ENCODE measurements at places on chromosomes 13 and 19.

DNA sequence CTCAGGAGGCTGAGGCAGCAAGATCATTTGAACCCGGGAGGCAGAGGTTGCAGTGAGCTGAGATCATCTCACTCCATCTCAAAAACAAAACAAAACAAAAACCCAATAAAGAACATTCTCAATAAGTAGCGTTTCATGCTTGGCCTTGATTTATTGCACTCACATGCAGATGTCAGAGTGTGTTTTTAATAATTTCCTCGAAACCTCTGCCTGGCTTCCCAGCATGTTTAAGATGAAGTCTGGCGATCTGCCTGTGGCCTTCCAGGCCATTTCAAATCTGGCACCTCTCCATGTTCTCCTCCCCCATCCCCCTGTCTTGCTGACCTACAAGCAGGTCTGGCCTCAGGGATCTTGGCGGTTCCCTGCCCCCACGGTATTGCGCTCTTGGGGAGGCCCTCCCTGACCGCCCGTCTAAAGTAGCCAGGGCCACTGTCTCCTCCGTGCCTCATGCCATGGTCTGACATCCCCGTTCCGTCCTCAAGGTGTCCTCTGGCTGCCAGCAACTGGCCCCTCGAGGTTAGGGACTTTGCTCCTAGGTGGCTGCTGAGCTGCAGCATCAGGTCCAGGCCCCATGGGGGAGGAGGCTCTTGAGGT lies 1.6 kb downstream of the WDR88 start:
- no peak for DNase-seq

DNA sequence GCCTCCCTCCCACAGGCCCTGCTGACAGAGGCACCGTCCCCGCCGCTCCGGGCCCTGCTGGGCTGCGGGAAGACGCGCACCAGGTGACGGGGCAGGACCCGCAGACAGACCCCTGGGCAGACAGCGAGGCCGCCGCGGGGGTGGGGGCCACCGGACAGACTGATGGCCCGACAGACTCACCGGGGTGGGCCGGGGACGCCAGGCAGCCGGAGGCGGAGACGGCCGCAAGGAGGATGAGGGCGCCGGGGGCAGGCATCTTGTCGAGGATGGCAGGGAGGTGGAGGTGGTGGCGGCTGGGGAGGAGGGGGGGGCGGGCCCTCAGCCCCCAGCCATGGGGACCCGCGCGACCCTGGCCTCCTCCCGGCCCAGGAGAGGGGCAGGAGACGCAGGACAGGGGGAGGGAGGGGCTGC lies 309 bp downstream of the LMTK3 start:
- no peak for DNase-seq

GRCh38 chr19:21321996-21322395 lies 7.2 kb downstream of the ZNF708 start:
- DNase-seq: no peak

DNA sequence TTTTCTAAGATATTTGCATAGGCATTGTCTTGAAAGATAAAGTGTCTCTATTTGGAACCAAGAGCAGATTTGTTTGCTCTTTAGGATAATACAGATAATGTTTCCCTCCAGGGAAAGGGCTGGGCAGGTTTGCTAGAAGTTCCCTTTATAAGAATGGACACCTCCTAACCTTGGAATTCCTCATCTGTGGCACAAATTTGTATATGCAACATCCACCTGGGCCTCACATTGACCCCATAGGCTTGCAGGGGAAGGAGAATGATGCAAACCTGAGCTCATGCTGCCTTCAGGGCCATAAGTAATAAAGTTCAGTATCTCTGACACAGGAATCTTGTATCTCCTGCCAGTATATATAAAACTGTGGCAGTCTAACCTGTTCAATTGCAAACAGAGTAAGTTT lies 508.4 kb upstream of the MIR17HG start:
- DNase-seq: no peak

GRCh38 chr19:13920940-13921747 lies 15.1 kb downstream of the CC2D1A start:
- DNase-seq: peak; percentile 6

GRCh38 chr13:95124959-95125358 lies 176.3 kb downstream of the ABCC4 start:
- no peak for DNase-seq

- DNase-seq: no peak
Measured at GRCh38 chr13:86579662-86580061, 780.4 kb upstream of the SLITRK6 start.

DNA sequence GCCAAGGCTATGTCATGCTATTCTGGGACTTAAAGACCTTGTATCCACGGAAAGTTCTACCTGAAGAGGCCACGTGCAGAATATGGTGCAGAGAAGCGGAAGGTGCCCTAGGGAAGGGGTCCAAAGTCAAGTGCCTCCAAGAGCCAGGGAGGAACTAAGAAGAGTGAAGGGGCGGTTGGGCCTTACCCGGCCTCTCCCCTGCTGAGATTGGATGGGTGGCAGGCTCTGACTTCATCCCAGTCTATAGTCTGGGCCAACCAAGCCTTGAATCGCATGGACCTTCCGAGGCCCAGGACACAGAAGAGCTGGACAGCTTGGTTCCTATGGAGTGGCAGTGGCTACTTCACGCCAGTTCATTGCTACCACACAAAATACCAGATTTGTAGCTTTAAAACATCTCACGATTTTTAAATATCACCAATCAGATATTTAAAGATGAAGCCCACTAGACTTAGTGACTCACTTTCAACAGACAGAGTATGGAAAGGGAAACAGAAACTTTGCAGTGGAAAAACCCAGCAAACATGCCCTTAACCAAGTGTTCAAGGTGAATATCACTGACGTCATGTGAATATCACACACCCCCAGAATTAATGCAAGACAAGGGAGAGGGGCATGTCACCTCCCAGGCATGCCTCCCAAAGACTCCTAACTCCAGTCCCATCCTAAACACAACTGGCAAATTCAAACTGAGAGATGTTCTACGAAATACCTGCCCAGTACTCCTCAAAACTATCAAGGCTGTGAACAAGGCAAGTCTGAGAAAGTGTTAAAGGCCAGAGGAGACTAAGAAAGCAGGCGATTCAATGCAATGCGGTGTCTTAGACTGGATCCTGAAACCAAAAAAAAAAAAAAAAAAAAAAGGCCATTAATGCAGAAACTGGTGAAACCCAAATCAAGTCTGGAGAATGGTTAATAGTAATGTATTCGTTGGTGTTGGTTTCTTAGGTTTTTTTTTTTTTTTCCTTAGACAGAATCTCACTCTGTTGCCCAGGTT lies 10.2 kb downstream of the C19orf12 start:
- DNase-seq: no peak

- no peak for DNase-seq
Measured at GRCh38 chr13:63297163-63297562, 1881.5 kb upstream of the PCDH20 start.

DNA sequence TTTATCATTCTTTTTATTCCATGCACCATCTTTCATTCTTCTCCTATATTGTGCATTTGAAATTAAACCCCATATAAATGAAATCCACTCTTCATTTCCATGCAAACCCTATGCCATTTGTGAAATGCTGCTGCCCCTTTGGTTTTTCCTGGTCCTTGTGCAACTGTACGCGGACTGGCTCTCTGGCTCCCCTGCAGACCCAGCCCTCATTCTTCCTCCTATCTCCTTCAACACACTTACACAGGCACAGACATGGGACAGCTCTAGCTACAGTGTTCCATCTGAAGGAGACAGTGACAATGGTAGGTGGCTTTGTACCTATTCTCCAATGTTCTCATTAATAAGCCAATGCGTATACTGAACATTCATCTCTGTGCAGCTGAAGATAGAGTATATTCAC lies 81.6 kb downstream of the ESD start:
- DNase-seq: no peak

DNA sequence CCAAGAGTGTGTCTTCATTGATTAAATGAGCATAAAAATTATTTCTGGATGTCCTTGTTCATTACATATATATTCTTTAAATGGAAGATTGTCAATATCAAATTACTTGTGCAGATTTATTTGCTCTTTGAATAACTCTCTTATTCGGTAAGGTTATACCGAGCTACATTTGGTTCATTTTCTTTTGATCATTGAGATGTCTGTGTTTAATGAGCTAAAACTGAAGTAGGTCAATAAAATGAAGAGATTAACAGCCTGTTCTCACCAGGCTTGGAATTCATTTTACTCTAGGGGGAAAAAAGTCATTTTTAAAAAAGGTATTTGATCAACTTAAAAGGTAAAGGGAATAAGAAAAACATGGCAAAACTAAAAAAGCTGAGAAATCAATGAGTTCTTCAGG lies 10.6 kb downstream of the GPC5 start:
- no peak for DNase-seq

- no peak for DNase-seq
Measured at GRCh38 chr13:26074706-26075105, 22.9 kb upstream of the SHISA2 start.

GRCh38 chr13:101417043-101417406 lies 717 bp upstream of the NALCN start:
- DNase-seq: no peak

- no peak for DNase-seq
Measured at GRCh38 chr19:58010507-58010906, 7.9 kb upstream of the ZNF606 start.

- no peak for DNase-seq
Measured at GRCh38 chr19:43811837-43812236, 9.6 kb upstream of the LYPD5 start.

DNA sequence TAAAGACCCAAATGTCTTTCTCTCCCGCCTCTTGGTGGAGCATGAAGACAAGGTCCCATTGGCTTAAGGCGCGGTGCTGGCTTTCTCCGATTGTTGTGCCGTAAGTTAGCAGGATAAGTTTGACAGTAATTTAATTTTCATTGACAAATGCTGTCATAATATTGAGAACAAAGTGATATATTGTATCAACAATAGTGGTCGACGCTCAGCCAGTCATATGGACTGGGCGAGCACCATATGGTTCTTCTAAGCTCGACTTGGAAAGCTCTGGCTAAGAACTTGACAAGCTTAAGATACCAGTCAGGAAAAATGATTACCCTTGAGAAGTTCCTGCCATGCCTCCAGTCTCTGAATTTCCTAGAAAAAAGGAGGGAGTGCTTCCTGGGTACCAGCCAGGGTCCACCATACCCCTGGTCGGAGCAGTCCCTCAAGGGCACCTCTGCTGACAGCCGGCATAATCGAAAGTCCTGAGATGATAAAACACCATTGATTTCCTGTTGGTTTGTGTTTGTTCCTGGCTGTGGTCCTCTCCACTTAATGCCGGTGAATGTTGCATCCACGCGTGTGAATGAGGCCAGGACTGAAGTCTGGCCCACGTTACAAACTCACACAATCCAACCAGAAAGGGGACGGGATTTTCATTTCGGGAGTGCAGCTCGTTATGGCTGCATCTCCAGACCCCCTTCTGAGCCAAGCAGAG lies 262.1 kb downstream of the ZNF536 start:
- no peak for DNase-seq

DNA sequence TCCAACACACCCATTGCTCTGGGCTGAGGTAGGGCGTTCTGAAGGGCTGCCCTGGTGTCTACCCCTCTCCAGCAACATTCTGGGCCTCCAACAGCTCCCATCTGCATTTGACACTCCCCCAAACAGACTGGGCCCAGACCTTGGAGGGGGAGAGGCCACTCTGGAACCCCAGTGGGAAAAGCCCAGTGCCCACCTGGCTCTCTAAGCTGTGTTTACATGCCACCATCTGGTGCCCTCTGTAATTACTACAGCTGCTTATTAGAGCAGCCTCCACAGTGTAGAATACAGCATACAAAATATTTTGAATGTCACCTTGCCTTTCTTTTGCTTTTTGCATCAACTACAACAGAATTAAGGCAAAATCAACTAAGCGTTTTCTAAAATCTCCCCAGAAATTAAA lies 35.8 kb upstream of the TM9SF2 start:
- DNase-seq: no peak
